ENCODE measurements at places on chromosomes 5 and 9.

GRCh38 chr5:144711172-144711571, 540.5 kb downstream of the KCTD16 start:
- no peaks in the 10 kb centered on the region for H3K27me3 ChIP-seq
- no peaks in the 10 kb centered on the region for H3K36me3 ChIP-seq
- DNase-seq: no peak

GRCh38 chr9:33414268-33414667, 11.9 kb upstream of the AQP7 start:
- H3K27ac ChIP-seq: no peak overlapping the region
- H3K4me3 ChIP-seq: no peak overlapping the region
- no peaks in the 10 kb centered on the region for H3K27me3 ChIP-seq
- no peak for DNase-seq

- H3K36me3 ChIP-seq: no peaks in the 10 kb centered on the region
- H3K27me3 ChIP-seq: peaks cover 56% of the 10 kb centered on the region
- H3K4me3 ChIP-seq: no peak overlapping the region
Observed at GRCh38 chr5:159040181-159040580, 59.5 kb downstream of the EBF1 start.

DNA sequence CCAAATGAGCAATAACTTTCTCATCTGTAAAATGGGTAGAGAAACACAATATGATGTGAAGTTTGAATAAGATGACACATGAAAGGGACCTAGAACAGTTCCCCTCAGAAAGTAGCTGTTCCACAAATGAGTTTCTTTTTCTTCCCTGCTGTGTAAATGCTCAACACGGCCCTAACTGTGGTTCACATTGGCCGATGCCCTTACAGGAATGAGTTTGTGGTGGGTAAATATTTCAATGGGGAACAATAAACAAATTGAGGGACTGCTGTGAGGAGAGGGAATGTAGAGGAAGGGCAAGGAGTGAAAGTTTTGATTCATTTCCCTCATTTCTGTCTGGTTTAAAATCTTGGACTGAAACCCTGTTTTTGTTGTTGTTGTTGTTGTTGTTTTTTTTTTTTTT, 12.8 kb downstream of the C6 start:
- no peaks in the 10 kb centered on the region for H3K27me3 ChIP-seq
- DNase-seq: no peak

- H3K27me3 ChIP-seq: peaks cover 3% of the 10 kb centered on the region
- no peaks in the 10 kb centered on the region for H3K4me1 ChIP-seq
- no peak overlapping the region for H3K4me3 ChIP-seq
- DNase-seq: no peak
- H3K36me3 ChIP-seq: no peaks in the 10 kb centered on the region
Observed at GRCh38 chr5:121945261-121945660, 16.5 kb upstream of the SRFBP1 start.

- no peak for DNase-seq
- H3K27me3 ChIP-seq: no peaks in the 10 kb centered on the region
- H3K4me1 ChIP-seq: peaks cover 22% of the 10 kb centered on the region
- no peaks in the 10 kb centered on the region for H3K36me3 ChIP-seq
- peak overlapping the region; percentile 74 for H3K27ac ChIP-seq
Observed at GRCh38 chr5:143001764-143002351, 231.7 kb downstream of the ARHGAP26 start.

GRCh38 chr9:106891286-106891685, 28.3 kb downstream of the ZNF462 start:
- H3K4me1 ChIP-seq: peaks cover 83% of the 10 kb centered on the region
- H3K36me3 ChIP-seq: peaks cover 3% of the 10 kb centered on the region
- no peak overlapping the region for H3K4me3 ChIP-seq
- DNase-seq: no peak
- H3K27ac ChIP-seq: peak overlapping the region; percentile 97

DNA sequence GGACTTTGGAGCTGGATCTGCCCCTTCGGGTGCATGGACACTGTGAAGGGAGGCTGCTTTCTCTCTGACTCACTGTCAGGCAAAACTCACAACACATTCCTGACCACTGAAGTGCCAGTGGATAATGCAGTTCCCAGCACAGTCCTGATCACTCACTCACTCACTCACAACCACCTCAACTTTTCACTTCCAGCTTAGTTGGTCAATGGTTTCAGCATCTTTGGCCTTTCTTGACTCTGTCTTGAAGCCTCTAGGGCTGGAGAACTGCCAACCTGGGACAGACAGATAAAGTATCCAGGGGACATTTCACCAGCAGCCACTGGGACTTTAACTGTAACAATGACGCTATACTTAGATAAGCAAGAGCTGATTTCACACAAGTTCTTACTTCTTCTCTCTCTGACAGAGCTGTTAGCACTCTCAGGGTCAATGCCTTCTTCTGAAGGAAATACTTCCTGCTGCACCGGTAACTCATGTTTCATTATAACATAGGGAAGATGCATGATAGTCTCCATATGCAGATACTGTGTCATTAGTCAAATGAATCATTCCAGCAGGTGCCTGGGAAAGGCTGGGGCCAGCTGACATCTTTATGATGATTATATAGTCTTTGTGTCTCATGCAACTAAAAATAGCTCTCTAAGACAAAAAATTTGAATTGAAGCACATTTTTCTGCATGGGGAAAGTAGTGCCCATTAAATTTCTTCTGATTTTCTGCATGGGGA, 499.0 kb downstream of the SEMA5A start:
- H3K4me3 ChIP-seq: no peak overlapping the region
- no peaks in the 10 kb centered on the region for H3K36me3 ChIP-seq
- no peaks in the 10 kb centered on the region for H3K27me3 ChIP-seq

GRCh38 chr9:89522261-89522958, 24.5 kb upstream of the SEMA4D start:
- no peak overlapping the region for H3K4me3 ChIP-seq
- no peak overlapping the region for H3K27ac ChIP-seq
- peaks cover 18% of the 10 kb centered on the region for H3K4me1 ChIP-seq
- H3K27me3 ChIP-seq: no peaks in the 10 kb centered on the region
- no peaks in the 10 kb centered on the region for H3K36me3 ChIP-seq

DNA sequence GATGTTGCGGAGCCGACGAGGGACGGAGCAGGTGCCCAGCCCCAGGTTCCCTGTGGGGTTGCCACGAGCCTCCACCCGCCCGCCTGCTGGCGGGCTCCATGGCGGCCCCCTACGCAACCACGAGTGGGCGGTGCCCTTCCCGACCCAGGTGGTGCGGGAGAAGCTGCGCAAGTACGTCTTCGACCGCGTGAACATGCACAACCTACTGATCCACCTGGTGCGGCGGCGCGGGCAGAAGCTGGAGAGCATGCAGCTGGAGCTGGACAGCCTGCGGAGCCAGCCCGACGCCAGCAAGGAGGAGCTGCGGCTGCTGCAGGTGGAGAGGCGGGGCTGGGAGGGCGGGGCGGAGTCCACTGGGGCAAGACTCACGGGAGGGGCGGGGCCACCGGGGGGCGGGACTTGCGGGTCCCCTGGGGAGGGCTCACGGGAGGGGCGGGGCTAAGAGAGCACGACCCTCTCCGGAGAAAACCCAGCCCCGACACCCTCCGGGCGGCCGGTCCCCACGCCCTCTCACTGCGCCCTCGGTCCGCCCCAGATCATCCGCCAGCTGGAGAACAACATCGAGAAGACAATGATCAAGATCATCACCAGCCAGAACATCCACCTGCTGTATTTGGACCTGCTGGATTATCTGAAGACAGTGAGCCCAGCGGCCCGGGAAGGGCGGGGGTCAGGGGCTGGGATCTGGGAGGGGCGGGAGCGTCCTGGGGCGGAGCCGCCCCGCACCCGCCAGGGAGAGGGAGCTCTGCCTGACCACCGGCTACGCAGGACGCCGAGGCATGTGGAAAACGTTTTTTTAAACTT, 3.9 kb downstream of the CCDC183 start:
- H3K4me1 ChIP-seq: peaks cover 17% of the 10 kb centered on the region
- H3K27ac ChIP-seq: no peak overlapping the region
- peak; percentile 94 for DNase-seq
- peak overlapping the region; percentile 19 for H3K4me3 ChIP-seq
- peaks cover 38% of the 10 kb centered on the region for H3K27me3 ChIP-seq
- no peaks in the 10 kb centered on the region for H3K36me3 ChIP-seq

- DNase-seq: no peak
- H3K36me3 ChIP-seq: no peaks in the 10 kb centered on the region
- no peak overlapping the region for H3K4me3 ChIP-seq
- no peaks in the 10 kb centered on the region for H3K27me3 ChIP-seq
Observed at GRCh38 chr5:98570661-98571191, 202.7 kb upstream of the RGMB start.

- H3K27me3 ChIP-seq: no peaks in the 10 kb centered on the region
- no peak overlapping the region for H3K27ac ChIP-seq
- DNase-seq: no peak
- H3K4me3 ChIP-seq: no peak overlapping the region
- H3K4me1 ChIP-seq: peaks cover 1% of the 10 kb centered on the region
- H3K36me3 ChIP-seq: no peaks in the 10 kb centered on the region
Observed at GRCh38 chr9:84271921-84272556, 68.5 kb downstream of the SLC28A3 start.

GRCh38 chr9:113612828-113613227, 149.3 kb downstream of the RGS3 start:
- no peak overlapping the region for H3K27ac ChIP-seq
- no peak overlapping the region for H3K4me3 ChIP-seq
- H3K27me3 ChIP-seq: no peaks in the 10 kb centered on the region
- no peak for DNase-seq
- H3K4me1 ChIP-seq: no peaks in the 10 kb centered on the region

DNA sequence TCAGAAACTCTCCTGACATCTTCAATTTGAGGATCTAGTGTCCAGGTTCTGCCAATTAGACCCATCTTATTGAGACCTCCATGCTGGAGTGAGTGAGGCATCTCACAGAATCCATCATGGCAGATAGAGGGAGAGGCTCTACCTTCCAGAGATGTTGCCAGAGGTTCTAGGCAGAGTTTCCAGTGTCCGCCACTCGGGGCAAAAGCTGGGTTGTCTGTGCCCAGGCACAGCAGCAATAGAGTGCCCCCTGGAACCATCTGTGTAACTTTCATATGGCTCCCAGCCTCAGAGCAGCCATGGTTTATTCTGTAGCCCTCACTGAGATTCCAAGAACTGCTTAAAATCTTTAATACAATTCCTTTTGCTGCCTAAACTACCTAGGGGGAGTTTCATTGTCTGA, 16.6 kb upstream of the CCDC112 start:
- H3K27ac ChIP-seq: no peak overlapping the region
- no peaks in the 10 kb centered on the region for H3K27me3 ChIP-seq
- DNase-seq: no peak
- no peak overlapping the region for H3K4me3 ChIP-seq
- H3K4me1 ChIP-seq: no peaks in the 10 kb centered on the region
- no peaks in the 10 kb centered on the region for H3K36me3 ChIP-seq

DNA sequence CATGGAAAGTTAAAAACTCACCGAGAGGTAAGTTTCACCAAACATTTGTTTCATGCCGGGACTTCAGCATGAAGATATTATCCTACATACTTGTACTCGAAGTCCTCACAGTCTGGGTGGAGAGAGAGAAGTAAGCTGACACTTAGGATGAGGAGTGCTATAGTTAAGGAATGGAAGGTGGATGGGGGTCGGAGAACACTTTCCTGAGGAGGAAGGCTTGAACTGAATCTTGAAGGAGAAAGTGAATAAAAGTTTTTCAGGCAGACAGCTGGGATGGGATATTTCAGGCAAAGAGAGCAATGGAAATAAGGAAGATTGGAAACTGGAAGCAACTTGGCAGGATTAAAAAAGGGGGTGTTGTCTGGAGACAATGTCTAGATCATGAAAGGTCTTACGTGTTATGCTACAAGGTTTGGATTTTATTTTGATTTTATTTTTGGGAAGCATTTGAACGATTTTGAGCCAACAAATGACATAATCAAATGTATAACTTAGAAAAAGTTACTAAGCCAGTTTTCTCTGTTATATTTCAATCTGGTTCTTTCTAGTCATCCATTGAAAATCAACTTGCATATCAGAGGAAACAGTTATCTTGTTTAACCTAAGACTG, 167.1 kb downstream of the PAM start:
- H3K27me3 ChIP-seq: no peaks in the 10 kb centered on the region
- no peak overlapping the region for H3K4me3 ChIP-seq
- no peaks in the 10 kb centered on the region for H3K36me3 ChIP-seq
- H3K27ac ChIP-seq: no peak overlapping the region

DNA sequence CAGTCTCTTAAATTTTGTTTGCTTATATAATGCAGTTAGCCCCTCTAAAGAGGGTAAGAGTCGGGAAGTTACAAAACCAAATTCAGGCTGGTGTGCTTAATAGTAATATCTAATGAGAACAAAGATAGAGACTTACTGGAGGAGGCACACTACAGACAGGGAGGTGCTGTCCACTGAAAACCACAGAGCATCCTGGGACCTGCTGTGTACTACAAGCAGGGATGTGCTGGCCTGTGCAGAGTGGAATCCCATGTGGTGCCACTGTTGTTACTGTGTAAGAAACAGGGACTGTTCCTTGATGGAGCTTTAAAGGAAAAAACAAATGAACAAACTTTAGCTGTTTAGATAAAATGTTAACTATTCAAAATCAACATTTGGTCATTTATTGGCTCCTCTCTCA, 42.4 kb downstream of the RNF38 start:
- peaks cover 56% of the 10 kb centered on the region for H3K36me3 ChIP-seq
- H3K27ac ChIP-seq: no peak overlapping the region
- no peaks in the 10 kb centered on the region for H3K27me3 ChIP-seq
- no peaks in the 10 kb centered on the region for H3K4me1 ChIP-seq
- no peak overlapping the region for H3K4me3 ChIP-seq
- DNase-seq: no peak

DNA sequence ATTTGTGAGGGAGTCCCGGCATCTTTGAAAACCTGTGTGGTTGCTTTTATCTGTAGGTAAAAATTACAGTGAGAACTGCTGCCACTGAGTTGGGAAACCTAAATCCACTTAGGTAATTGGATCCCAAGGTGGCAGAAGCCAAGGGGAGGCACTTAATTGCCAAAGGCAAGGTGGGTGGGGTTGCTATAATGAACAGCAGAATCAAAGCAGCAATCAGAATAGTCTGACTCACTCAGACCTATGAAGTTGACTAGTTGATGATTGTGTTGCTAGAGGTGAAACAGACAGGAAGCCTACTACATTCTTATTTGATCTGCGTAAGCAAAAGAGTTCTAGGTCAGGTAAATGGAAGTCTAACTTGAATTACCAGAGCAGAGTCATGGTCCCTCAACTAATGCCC, 17.3 kb upstream of the BICD2 start:
- no peaks in the 10 kb centered on the region for H3K27me3 ChIP-seq
- H3K4me1 ChIP-seq: peaks cover 12% of the 10 kb centered on the region
- no peak overlapping the region for H3K4me3 ChIP-seq
- DNase-seq: no peak

GRCh38 chr5:136213919-136214493, 21.0 kb upstream of the SMIM32 start:
- no peaks in the 10 kb centered on the region for H3K4me1 ChIP-seq
- DNase-seq: no peak

All from RWPE2 (cell line).